ENCODE measurements at places on chromosomes 5 and 9.

DNA sequence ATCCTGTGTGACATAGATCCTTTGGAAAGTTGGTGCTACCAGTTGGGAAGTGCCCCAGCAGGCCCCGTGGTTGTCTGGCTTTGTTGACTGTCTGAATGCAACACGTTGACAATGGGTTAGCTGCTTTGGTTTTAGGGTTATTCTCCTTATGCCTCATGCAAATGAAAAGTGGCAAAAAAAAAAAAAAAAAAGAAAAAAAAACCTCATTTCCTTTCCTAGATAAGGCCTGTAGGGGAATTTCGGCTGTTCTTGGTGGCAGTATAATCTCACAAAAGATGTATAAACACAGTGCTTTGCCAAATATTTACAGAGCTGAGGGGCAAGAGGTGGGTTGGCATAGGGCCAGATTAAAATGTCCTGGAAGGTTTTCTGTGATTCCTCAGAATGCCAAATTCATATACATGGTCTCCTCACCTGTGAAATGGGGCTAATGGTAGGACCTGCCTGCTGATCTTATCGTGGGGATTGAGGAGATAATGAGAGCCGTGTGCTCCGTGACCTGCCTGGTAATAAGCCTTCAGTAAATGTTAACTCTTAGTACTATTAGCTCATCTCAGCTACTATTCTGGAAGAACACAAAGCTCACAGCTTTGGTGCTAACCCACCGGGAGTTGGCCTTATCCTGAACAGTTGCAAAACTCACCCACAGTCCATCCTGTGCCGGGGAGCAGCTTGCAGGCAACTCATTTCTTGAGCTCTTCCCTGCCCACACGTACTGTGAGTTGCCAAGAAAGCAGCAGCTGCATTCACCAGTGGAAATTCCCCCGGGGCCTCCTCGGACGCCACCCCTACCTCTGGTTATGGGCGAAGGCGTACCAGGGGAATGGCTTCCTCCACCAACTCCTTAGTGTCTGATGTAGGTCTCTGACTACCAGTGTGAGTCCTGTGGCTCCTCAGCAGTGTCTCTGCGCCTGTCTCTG lies 220.3 kb downstream of the NR3C1 start:
- DNase-seq: no peak

- DNase-seq: no peak
These were observed 147.2 kb downstream of the PDE4D start for GRCh38 chr5:59746241-59746765.

DNA sequence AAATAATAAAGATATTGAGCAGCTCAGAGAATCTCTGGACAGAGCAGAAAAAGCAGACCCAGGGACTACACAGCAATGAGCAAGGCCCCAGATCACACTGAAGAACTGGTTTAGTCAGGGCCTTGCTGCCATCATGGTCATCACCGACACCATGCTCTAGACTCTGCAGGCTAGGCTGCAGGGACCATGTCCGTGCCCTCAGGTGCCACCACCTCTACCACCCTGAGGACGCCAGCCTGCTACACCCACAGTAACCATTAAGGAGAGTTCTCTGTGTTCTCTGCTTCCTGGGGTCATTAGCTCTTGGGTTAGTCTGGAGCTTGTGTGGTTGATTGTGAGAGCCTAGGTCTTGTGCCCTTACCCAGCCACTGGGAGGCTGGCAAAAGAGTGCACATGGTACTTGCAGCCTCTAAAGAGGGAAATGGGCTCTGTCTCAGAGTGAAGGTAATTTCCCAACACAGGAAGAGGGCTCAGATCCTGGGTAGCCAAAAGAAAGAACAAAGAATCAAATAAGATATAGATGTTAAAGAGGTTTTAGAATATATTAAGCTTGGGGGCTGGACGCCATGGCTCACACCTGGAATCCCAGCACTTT lies 31.9 kb upstream of the JADE2 start:
- no peak for DNase-seq

DNA sequence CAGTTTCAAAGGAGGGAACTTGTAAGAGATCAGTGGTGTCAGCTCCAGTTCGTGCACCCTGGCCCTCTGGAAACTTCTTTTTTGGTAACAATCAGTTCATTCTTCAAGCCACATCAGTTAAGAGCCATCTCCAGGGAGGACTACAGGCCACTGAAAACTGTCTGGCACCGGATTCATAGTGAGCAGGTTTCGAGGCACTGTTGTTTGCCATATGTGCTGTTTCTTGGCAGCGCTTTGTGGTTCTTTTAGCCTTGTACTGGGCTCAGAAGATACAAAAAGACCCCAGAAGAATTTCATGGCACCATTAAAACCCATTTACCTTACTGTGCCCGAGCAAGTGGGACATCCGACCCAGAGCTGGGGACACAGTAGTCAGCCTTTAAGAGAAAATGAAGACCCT lies 68.5 kb downstream of the OTULIN start:
- DNase-seq: no peak

All from H9 (cell line).